ENCODE measurements at places on chromosomes 5 and 9. TPM values are rescaled to one million over a fixed set of nuclear protein-coding genes. Genes with fewer than 3 reads are reported as not detected.

- no peak for DNase-seq
Observed at GRCh38 chr9:90724112-90724511, 77.5 kb upstream of the SYK start.

DNA sequence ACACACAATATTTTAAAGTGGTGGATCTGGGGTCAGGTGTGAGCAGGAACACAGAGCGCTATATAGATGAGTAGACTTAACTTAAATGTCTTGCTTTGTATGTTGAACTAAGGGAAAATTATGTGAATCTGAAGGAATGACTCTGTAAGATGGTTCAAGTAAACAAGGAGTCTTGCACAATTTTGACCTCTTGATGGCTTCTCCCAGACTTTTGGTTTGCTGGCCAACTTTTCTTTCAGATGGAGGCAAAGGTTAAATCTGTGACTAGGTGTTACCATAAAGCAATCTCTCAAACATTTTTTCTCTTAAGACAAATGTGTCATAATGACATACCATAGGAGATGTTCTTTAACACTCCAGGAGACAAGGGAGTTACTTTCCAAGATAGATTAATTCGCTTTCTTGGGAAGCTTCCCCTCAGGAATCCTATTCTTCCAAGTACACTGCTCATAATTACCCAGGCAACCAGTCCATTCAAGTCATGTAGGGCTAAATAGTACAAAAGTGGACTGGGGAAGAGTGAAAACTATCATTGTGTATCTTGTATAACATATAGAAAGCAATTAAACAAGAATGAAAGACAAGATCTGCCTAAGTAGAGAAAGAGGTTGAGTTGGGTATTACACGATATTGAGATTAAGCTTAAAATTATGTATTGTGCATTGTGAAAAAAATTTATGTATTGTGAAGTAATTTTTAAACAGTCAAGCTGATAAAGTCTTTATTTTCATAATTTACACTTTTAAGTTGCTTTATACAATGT is 60.3 kb upstream of the SLC27A6 start:
- no peak for DNase-seq

DNA sequence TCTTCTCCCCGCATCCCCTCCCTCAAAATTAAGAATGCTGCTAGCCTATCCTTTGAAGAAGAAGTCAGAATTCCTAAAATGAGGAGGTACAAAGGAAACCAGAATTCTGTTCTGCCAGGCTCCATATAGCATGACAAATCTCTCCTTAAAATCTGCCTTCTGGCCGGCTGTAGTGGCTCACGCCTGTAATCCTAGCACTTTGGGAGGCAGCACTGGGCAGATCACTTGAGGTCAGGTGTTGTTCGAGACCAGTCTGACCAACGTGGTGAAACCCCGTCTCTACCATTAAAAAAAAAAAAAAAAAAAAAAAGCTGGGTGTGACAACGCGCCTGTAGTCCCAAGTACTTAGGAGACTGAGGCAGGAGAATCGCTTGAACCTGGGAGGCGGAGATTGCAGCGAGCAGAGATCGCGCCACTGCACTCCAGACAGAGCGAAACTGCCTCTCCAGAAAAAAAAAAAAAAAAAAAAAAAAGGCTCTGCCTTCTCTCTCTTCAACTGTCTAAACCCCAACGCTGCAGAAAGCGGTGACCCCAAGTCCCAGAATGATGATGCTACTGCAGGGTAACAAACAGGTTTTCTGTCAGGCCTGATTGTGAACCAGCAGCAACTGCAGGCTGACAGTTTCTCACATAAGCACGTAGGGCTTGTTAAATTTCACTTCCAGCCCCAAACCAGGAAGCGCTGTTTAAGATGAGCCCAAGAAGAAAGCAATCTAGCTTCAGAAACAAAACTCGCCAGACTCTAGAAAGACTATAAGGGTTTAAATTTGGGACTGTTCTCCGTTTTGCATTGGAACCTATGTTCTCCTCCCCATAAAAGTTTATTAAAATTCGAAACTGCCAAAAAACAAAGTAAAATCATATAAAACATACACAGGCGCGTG is 963 bp upstream of the CAST start:
- peak; percentile 9 for DNase-seq

- no peak for DNase-seq
Observed at GRCh38 chr5:124416627-124417026, 329.8 kb downstream of the ZNF608 start.

DNA sequence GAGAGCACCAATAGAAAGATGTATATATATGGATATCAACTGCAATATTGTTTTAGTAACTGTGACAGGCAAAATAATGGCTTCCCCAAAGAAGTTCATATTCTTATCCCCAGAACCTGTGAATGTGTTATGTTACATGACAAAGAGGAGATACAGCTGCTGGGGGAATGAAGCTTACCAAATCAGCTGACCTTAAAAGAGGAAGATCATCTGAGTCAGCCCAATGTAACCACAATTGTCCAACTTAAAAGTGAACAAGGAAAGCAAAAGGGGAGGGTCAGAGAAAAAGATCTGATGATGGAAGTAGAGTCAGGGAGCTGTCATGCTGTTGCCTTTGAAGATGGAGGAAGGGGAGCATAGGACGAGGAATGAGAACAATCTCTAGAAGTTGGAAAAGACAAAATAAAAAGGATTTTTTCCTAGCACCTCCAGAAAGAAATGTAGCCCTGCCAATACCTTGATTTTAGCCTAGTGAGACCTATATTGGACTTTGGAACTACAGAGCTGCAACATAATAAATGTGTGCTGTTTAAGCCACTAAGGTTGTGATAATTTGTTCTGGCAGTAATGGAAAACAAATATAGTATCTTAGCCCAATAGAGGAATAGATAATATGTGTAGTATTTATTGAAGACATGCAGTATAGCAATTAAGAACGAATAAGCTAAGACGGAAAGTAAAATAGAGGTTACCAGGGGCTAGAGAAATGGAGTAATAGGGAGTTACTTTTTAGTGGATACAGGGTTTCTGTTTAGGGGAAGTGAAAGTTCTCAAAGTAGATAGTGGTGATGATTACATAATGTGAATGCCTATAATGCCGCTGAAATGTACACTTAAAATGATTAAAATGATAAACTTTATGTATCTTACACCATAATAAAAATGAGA is 115.9 kb downstream of the PIK3R1 start:
- DNase-seq = no peak

INVS gene
- total RNA-seq = 9.4 TPM

PCDHGC5 gene
- total RNA-seq = 0.44 TPM

HAVCR2 gene
- total RNA-seq = 0.18 TPM

BARHL1 gene
- 0.07 TPM for total RNA-seq

PCDHA4 gene
- total RNA-seq = 7.6 TPM

GALNT12 gene
- 11.4 TPM for total RNA-seq
